Activated T-cell treated with anti-CD3 and anti-CD28 coated beads for 1 hour (primary cell): ENCODE measurements at places on chromosomes 12 and 14.

DNA sequence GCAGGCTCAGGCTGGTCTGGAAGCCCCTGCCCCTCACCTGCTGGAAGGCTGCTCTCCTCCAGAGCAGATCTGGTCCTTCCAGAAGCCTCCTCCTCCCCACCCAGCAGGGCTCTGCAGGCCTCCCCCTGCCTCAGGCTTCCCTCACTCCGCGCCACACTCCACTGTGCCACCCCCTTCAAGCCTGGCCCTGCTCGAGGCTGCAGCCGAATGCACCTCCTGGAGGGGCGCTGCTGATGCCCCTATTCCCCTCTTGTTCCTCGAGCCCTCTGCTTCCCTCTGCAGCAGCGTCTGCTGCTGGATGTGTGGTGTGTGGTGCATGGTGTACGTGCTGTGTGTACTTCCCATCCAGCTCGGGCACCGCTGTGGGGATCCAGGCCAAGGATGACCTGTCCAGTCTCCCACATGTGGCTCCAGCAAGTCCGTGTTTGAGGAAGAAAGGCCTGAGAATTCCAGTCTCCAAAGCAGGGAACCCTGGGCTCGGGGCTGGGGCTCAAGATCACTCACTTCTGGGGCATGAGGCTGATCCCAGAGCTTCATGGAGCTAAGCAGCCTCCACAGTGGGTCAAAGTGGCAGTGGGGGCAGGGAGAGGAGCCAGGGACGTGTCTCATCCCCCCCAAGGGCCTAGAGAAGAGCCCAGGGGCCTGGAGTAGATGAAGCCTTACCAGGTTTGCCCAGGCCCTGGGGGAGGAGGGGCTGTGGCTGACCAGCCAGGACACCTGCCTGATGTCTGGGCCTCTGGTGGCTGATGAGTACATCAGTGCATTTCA is 136.0 kb upstream of the C14orf180 start:
- no peak for DNase-seq

DNA sequence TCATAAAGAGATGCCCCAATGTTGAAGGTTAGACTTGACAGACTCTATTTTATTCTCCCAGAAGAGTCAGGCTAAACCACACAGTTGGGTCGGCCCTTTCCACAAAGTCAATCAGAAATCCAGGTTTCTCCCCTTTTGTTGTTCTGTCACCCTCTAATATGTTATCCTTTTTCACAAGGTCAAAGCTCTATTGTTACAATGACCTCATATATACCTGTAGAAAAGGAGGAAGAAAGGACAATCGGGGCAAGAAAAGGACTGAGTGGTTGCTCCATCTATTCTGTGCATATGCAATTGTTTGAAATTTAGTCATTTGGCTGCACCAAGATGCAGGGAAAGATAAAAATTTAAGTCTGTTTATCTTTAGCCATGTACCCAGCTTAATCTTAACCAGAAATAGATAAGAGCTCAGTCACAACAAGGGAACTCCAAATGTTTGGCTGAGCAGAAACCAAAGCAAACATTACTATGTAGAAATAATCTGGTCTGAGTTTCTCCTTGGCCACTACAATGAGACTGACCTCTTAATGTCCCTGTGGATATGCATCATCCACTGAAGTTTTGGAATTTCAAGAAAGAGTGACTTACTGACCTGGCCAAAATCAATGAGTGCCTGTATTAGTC is 503.7 kb downstream of the GALC start:
- DNase-seq: no peak

GRCh38 chr12:79274501-79275064 is 410.0 kb downstream of the SYT1 start:
- DNase-seq: no peak

GRCh38 chr14:70981000-70981952 is 74.0 kb downstream of the PCNX1 start:
- DNase-seq: no peak

- no peak for DNase-seq
Measured at GRCh38 chr14:20476776-20477175, 7.6 kb downstream of the PNP start.

DNA sequence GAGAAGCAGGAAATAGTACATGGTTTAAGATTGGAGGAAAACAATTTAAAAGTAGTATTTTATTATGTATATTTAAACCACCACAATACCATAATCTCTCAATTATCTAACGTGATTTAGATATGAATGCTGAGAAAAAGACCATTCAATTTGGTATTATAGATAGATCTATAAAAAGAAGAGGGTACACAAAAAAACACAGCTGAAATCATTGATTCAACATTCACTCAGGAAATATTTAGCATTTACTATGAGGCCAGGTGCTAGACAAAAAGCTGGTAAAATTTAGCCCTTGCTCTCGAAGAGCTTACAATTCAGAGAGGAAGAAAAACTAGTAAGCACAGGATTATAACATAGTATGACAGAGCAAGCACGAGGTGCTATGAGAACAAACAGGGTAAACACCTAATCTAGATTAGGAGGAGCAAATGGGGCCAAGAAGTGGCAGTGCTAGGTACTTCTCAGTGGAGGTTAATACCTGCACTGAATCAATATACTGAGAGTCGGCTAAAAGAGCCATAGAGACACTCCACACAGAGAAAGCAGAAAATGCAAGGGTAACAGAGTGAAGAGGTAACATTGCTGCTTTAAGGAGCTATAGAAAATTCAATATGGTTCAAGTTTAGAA is 27.6 kb downstream of the TRIP11 start:
- DNase-seq: no peak

- no peak for DNase-seq
Measured at GRCh38 chr12:13422291-13422690, 225.8 kb downstream of the EMP1 start.
